ENCODE measurements at places on chromosomes 7 and 10. TPM values are rescaled to one million over a fixed set of nuclear protein-coding genes. Genes with fewer than 3 reads are reported as not detected.

DNA sequence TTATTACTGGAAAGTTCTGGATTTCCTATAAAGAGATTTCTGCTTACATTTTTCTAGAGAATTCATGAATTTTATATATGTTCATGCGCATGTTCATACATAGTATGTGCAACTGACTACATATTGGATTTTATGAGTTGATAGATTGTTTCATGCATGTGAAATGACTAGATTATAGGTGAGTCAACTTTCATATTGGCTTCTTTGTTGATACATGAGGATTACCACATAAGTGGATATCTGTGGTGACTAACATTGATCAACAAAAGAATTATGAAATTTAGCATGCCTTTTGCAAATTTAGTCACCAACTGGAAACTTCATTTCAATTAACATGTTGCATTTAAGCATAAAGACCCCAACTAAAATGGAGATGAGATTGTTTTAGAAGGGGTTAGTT, 99.0 kb downstream of the GNAT3 start:
- DNase-seq = no peak

The SH2D4B gene
- not detected for total RNA-seq

DNA sequence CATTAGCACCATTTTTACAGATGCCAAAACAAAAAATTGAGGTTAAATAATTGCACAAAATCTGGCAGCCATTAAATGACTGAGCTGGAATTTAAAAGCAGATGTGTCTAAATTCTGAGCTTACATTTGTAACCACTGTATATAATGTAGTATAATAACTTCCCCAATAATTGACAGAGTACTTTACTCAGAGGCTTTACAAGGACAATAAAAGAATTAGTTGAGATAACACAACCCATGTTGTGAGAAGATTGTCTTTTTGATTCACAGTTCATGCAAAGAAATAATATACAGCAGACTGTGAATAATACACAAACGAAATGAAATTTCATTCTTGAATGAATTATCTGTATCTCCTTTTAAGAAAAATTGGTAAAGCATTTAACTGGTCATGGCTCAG, 417.1 kb downstream of the AUTS2 start:
- no peak for DNase-seq

GRCh38 chr7:271266-272107, 18.5 kb upstream of the FOXL3 start:
- no peak for DNase-seq

DNA sequence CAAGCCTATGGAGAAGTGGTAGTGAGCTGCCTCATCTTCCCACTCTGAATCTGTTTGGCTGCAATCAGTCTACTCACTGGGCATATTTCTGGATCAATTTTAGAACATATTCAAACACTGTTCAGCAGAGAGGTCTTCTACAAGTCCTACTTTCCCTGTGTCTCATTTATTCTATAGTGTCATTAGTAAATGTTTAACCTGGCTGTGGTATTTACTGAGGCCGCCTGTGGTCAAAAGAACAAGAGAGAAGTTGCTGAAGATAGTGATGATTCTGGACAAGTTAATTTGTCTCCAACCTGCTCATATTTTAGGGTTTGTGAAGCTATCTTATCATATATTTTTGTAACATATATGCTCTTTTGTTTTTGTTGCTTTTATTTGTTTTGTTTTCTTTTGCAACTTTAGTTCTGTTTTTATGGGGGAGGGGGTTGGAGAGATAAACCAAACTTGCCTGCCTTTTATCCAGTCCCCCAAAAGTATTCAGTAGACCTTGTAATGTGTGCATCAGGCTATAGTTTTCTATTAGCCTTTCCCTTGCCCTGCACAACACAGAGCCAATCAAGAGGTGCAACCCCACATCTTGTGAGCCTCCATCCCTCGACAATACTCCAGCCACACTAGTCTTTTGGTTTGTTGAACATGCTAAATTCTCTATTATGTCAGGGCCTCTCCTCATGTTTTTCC, 362.8 kb upstream of the MBL2 start:
- no peak for DNase-seq

The HOXA2 gene
- 1.8 TPM for total RNA-seq

DNA sequence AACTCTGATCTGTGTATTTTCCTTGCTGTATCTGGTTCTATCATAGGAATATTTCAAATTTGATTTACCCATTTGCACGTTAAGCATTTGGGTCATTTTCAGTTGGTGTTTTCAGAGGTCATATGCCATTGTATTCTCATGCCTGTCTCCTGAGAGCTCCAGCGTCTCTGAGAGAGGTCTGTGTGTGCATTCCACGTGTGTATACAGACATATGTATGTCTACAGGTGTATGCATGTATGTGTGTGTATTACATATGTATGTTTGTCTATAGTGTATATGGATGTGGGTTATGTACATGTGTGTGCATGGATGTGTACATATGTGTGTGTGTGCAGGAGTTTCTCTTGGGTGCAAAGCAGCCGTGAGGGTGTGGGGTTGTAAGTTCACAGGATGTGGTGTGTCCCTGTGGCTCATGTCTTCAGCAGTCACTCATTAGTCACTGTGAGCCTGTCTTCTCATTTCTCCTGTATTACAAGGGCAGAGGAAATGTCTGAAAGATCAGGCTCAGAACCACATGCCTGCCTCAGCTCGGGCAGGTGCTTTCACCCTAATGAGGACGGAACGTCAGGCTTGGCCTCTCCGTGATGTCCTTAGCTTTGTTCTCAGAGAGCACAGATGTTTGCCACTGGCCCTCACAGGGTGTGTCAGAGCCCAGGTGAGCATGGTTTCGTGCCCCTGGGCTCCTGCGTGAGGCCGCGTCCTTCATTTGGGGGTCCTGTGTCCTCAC, 101.6 kb downstream of the NKX6-2 start:
- no peak for DNase-seq

DNA sequence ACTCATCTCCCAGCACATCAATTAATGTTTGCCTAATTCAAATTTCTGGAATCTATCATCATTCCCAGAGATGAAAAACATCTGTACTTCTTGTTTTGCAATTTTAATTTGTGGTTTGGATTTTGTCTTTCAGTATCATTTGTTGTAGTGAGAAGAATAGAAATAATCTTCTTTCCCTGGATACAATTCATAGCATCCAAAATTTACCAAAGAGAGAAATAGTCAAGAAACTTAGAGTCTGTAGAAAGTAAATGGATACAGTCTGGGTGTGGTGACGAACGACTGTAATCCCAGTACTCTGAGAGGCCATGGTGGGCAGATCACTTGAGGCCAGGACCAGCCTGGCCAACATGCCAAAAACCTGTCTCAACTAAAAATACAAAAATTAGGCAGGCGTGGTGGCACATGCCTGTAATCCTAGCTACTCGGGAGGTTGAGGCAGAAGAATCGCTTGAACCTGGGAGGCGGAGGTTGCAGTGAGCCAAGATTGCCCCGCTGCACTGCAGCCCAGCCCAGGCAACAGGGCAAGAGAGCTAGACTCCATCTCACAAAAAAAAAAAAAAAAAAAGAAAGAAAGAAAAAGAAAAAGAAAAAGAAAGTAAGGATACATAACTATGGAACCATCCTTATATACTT, 193.0 kb downstream of the RELN start:
- DNase-seq = no peak

The PRSS1 gene
- total RNA-seq = not detected

- DNase-seq = no peak
Observed at GRCh38 chr10:66983475-66983818, 57.6 kb downstream of the LRRTM3 start.

- DNase-seq = no peak
Observed at GRCh38 chr7:27161214-27161720, 4.1 kb downstream of the HOXA9 start.

The SORCS1 gene
- total RNA-seq = 0.20 TPM

DNA sequence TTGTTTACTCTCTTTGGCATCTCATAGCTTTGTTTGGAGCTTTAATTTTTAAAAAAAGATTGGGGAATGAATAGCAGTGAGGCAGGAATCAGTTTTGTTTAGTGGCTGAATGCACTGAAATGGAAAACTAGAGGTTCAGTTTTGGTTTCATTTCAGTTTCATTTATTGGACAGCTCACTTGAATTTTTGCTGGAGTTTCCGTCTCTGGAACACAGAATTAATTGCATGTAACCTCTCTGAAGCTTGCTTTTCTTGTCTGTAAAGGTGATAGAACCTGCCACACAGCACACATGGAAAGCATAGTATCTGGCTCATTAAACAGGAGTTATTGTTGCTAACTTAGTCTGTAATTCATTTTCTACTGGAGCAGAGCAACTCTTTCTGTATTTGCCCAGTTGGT, 7.1 kb downstream of the GRM8 start:
- DNase-seq = no peak
